Thymus (tissue), 14 donors: ENCODE measurements at places on chromosomes 5 and 9.

DNA sequence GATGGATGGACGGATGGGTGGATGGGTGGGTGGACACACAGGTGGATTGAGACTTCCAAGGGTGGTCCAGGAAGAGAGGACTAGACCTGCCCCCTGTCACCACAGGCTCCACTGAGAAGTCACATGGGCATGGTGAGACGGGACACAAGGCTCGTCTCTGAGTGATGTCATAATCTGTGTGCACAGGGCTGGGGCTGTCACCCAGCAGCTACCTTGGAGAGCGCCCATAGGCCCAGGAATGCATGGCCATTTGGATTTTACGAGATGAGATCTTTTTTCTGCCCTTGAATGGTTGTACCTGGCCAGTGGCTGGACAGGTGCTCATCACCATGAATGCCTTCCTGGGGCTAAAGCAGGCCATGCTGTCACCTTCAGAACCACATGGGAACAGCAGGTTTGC lies 3.1 kb downstream of the OLFM1 start:
- no peak for DNase-seq

DNA sequence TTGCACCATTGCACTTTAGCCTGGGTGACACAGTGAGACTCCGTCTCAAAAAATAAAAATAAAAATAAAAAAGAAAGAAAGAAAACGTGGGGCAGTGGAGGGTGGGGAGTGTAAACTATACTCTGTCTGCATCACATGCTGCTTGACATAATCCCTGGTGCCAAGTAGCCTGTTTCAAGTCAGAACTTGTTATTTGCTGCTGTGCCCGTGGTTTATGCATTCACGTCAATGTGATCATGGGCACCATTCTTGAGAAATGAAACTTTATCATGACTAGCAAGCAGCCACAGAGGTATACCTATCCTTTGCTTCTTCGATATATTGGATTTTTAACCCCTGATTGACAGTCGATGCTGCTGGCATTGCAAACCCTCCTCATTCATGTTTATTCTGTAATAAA lies 4.1 kb upstream of the SMU1 start:
- DNase-seq = no peak

DNA sequence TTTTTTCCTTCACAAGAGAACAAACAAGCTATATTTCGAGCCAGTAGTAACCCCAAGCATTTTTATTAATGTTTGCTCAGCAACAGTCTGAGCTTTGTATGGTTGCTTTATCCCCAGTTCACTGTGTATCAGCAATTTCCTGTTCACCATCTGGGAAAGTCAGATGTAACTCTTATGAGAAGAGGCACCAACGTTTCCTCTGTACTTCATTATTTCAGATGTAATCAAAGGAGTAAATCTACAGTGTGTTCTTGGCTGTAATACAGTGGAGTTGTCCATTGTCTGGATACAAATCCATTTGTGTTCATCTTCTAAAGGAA lies 340.2 kb downstream of the ARRDC3 start:
- no peak for DNase-seq

DNA sequence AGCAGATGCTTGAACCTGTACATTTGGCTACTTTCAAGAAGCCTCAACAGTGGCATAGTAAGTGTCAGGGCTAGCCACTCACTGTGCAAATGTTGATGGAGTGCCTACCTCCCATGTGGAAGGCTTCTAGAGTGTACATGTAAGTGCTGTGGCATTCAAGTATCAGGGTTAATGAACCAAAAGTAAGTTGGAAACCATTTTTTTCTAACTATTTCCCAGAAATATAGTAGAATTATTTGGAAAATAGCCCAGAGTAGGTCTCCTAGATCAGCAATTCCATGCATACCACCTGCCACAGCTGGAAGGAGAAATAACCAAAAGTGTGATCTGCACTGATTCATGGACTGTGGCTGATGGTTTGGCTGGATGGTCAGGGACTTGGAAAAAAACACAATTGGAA lies 53.3 kb downstream of the FOXD1 start:
- no peak for DNase-seq

GRCh38 chr9:15277400-15278090 lies 29.5 kb downstream of the TTC39B start:
- no peak for DNase-seq

DNA sequence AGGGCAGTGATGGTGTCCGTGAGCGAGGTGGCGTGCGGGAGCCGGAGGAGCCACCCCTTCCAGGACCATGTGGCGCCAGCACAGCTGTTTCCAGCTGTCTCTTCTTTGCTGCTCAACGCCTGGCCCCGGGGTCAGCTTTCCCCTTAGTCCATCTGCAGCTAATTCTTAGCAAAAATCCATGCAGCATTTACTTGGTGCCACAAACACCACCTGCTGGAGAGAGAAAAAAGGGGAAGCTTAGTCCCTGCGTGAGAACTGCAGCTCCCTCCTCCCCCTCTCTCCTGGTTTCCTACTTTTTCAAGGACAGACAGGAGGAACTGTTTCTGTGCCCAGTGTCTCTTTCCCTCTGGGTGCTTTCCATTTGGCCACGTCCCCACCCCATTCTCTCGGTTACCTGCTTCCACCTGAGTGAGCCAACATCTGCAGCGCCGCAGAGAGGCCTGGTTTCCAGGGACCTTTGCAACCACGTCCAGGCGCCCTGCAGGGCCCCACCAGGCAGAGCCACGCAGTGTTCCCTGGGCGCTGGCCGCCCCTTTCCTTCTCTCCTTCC lies 3.4 kb downstream of the SLC6A19 start:
- DNase-seq = no peak

DNA sequence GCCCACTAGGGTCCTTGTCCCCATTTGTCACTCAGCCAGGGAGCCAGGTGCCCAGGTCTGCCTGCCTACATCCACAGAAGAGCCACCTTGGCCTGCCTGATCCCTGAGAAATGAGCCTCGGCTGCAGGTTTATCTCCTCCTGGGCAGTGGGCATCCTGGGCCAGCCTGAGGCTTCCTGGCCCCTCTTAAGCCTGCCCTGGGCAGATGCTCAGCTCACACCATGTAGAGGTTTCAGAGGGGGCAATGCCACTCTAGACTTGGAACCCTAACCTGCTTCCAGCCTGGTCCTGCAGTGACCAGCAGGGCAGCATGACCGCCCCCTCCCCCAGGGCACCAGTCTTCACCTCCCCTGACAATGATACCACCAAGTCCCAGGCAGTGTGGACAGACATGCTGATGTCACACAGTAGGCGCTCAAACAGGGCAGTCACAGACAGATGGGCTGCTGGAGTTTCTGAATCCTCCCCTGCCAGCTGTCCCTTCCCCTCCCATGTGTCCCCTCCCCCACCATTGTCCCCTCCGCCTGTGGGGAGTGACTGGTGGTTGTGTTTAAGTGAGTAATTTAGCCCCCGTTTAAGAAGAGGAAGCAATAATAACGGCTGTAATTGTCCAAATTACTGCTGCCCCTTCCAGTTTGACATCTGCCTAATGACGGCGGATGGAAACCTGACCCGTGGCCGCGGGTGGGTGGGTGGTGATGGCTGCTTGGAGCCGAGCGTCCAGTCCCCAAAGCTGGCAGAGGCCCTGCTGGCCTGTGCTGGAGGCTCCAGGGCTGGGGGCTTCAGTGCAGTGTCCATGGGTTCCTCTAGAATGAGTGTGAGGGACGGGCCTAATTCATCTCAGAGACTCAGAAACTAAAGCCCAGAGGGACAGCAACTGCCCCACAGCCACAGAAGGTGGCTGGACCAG lies 147.7 kb downstream of the BARX1 start:
- DNase-seq = no peak

- no peak for DNase-seq
Observed at GRCh38 chr5:13606051-13606450, 338.4 kb downstream of the DNAH5 start.

- no peak for DNase-seq
Observed at GRCh38 chr5:122179701-122180100, 50.4 kb downstream of the ZNF474 start.

DNA sequence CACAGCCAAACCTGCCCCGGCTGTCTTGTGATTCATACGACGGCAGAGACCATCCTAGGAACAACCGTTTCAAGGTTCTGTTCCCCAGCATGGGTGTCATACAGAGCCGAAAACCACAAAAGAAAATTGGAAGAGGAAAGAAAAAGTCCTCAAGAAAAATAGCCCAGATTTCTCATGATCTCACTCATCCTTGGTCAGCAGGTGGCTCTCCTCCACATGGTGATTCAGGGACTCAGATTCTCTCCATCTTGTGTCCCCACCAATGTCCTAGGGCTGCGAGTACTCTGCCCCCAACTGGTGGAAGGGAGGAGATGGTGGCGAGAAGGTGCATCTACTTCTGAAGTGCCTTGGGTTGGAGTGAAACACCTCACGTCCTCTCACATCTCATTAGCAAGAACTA lies 25.6 kb downstream of the PDZD2 start:
- DNase-seq = no peak

- DNase-seq = no peak
Observed at GRCh38 chr9:88462191-88462590, 72.8 kb upstream of the NXNL2 start.

- no peak for DNase-seq
Observed at GRCh38 chr9:87742813-87743428, 17.0 kb downstream of the CTSL start.

DNA sequence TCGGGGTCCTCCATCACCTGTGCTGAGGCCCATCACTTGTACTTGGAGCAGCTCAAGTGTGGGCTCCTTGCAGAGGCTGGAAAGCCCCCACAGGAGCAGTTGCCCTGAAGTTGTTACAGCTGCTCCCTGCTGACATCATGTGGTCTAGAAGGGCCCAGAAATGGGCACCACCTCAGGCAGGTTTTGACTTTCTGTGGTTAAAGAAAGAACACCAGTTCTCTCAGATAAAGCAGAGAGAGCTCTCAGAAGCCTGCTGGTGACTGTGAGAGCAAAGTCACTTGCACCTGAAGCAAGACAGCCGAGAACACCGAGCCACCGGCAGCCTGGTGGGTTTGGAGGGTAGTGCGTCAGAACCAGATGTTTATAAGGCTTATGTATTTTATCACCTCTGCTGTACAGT lies 70.4 kb downstream of the MVB12B start:
- peak; percentile 88 for DNase-seq

DNA sequence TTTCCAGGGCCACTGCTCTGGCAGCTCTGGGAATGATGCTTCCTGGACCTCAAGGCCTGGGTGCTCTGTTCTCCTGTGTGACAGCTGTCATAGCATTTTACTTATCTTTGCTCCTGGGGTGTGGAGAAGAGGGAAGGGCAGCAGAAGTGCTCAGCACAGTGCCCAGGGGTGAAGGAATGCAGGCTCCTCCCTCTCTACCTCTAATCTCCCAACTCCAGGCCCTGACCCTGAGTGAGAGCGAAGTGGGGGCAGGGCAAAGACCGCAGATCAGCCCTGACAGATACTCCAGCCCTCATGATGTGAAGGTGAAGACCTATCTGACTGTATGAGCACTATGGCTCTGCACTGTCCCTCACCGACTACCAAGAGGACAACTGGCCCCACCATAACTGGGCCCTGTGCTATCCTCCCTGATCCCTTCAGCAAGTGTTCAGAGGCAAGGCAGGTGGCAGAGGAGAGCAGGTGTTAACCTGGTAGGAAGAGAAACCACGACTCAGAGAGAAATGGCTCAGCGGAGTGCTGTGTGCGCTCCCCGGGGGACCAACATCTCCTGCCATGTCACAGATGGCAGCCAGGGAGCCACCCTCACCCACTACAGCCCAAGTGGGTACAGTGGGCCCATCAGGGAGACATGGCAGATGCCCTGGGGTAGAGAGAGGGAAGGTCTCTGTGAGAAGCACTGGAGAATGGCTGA lies 16.8 kb downstream of the ACSL6 start:
- no peak for DNase-seq

DNA sequence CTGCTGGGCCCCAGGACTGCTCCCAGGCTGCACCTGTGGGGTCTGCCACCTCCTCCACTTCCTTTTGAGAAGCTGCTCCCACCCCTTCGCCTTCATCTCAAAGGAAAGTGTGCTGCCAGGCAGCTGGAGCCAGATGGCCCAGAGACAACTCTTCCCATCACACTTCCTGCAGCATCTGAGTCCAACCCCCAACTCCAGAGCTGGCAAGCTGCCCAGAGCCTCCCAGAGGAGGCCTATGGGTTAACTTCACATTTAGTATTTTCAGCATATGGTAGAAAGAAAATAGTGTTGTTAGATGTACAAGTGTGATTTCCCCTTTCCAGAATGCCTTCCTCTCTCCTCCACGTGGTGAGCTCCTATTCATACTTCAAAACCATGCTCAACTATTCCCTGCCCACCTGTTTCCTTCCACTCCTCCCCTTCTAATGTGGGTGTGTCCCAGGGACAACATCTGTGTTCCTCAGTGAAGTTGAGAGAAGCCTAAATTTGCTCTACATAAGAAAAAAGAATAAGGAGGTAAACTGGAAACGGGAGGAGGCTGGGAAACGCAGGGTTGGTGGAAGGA lies 38.6 kb upstream of the KCNMB1 start:
- no peak for DNase-seq

DNA sequence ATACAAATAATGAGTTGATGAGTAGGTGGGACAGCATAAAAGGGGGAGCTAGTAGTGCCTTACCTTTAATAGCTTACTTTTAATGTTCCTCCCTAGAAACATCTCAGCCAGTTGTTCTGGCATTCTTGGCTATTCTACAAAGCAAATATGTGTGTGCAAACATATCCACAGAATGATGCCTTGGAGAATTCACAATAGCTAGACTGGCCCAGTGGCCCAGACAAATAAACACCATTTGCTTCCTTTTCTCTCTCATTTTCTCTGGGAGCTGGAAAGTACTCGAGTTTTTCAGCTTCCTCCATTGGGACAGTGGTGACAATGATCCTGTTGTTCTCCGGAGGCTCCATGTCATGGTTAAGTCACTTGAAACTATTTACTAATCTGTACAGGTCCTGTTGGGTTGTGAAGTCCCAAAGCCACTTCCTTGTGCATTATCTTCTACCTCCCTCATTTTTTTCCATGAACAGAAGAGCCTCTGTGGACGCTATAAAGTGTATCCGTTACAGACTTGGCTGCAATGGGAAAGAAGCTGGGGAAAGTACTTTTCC lies 122.9 kb downstream of the DMAC1 start:
- DNase-seq = no peak

DNA sequence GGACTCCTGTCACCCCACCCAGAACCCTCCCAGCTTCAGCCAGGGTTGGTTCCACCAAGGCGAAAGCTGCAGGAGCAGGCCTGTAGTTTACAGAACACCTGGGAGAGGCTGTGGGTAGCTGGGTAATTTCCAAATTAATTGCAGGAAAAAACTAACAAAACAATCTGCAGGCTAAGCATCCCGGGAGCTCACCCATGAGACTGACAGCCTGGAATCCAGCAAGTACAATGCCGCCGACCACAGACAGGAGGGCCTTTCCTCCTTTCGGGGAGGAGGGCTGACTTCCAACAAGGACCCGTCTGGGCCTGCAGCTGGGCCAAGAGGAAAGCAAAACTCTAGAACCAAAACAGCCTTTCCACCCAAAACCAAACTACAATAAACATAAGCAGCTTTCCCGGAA lies 10.3 kb downstream of the FOXE1 start:
- no peak for DNase-seq

- no peak for DNase-seq
Observed at GRCh38 chr5:172491481-172491880, 37.2 kb upstream of the SH3PXD2B start.

GRCh38 chr9:18910916-18911315 lies 122.1 kb downstream of the SAXO1 start:
- peak; percentile 58 for DNase-seq

GRCh38 chr5:141763541-141763940 lies 81.5 kb upstream of the ARAP3 start:
- DNase-seq = no peak
